T-helper 1 cell (primary cell): ENCODE measurements at places on chromosomes 5 and 9.

DNA sequence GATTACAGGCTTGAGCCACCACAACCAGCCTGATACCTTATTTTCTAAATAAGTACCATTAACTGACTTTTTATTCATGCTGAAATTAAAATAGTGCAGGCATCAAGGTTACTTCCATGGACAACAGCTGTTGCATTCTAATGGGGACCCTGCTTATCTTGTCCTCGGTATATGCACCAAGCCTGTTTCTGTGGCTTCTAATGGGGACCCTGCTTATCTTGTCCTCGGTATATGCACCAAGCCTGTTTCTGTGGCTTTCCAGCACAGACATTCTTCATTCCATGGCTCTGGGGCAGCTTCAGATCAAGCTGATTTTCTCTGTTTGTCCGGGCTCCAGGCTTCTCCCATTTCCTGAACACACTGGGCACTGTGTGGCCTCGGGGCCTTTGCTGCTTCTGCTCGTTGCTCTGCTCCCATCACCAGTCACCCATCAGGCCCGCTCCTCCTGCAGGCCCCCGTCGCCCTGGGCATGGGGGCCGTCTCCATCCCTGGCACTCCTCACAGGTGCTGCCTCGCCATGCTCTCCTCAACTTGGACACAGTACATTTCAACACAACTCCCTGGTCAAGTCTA is 30.7 kb downstream of the ZNF354A start:
- no peak for DNase-seq

DNA sequence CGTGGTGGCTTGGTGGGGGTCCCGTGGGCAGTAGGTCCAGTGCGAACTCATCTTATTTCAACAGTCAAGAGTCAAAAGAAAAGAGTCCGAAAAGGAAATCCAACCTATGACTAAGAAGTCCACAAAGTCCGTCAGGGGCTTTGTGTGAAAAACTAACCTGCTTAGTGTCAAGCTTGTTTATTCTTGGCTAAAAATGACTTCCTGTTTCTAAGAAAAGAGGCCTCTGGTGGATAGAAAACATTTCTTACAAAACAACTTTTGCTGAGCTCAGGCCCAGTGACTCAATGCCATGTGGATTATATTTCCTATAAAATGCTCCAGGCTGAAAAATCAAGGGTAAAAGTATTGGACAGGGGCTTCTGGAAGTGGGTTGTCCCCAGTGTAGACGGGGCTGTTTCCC is 105.9 kb downstream of the GADD45G start:
- no peak for DNase-seq

DNA sequence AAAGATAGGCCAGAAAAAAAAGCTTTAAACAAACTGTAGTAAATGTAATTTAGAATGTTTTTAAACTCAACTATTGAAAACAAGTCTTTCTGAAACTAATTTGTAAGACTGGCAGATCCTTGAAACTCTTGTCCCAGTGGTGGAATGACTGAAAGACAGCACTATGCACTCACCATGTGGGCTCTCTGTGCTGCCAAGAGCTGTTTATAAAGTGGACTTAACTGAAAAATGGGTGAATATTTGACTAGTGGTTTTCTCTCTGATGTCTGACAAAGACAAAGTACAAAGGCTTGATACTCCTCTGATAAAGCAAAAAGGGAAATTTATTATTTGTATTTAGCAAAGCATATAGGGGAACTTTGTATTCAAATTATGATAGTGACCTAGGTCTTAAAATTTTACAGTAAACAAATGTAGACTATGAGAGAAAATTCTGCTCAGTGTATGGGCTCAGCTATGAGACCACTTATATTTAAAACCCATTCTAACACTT is 635.4 kb downstream of the NR2F1-AS1 start:
- no peak for DNase-seq

DNA sequence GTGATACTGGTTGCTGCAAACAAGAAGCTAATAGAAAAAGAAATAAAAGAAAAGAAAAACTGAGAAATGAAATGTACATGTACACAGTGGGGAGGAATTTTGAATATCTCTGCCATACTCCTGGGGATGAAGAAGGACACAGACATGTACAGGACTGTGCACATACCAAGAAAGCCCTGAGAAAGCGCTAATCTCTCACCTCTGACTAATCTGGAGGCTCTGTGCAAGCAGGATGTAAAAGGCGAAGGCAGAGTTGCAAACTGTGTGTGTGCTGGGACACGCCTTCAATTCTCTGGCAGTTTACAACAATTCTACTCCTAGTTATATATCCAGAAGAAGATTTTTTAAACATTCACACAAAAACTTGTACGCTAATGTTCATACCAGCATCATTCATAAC is 211.4 kb downstream of the KIAA0825 start:
- DNase-seq: no peak

- no peak for DNase-seq
These were observed 7.2 kb downstream of the C1QTNF2 start for GRCh38 chr5:160363211-160363610.

DNA sequence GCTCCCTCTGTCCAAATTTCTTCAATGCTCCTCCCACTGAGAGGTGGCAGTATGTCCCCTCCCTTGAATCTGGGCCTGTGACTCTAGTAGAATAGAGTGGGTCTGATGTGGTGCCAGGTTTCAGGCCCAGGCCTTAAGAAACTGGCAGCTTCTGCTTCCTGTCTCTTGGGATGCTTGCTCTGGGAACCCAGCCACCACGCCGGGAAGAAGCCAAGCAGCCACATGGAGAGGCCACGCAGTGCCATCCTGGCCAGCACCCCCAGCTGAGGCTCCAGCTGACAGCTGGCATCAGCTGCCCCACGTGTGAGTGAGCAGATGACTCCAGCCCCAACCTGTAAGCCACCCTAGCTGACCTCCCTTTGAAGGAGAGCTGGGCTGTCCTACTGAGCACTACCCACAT is 7.3 kb upstream of the TSPAN17 start:
- DNase-seq: no peak

- DNase-seq: no peak
These were observed 294.5 kb upstream of the IRX4 start for GRCh38 chr5:2177244-2177643.

- no peak for DNase-seq
These were observed 21.5 kb upstream of the RALGPS1 start for GRCh38 chr9:126893079-126893478.

DNA sequence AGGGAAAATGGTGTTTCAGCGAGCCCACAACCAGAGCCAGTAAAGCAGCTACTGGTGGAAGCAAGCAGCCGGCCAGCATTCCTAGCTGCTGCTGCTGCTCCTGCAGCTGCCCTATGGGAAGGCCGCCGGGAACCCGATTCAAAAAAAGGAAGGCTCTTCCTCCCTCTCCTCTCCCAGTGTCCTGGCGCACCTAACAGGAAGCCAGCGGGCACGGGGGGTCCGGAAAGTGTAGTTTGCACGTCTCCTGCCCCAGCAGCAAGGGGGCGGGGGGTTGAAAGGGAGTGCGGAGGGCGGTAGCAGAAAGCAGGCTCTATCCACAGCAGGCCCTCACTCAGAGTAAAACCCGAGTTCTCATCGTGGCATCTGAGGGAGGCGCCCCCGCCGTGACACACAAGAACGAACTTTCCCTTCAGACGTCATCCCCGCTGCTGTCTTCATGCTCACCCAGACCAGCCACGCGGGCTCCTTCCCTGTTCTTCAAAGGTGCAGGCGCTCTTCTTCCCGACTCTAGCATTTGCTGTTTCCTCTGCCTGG is 16.5 kb downstream of the GRXCR2 start:
- no peak for DNase-seq

- no peak for DNase-seq
These were observed 146.8 kb downstream of the SMC2 start for GRCh38 chr9:104240890-104241289.

DNA sequence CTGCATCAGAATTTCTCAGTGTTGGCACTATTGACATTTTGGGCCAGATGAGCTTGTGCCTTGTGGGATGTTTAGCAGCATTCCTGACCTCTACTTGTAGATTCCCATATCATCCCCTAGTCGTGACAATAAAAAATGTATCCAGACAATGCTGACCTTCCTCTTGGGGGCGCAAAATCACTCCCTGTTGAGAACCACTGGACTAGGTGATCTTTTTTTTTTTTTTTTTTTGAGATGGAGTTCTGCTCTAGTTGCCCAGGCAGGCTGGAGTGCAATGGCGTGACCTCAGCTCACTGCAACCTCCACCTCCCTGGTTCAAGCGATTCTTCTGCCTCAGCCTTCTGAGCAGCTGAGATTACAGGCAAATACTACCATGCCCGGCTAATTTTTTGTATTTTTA is 22.6 kb downstream of the STXBP1 start:
- DNase-seq: no peak

- no peak for DNase-seq
These were observed 43.9 kb downstream of the ANKRD31 start for GRCh38 chr5:75192804-75193203.

- DNase-seq: no peak
These were observed 101.6 kb downstream of the FOXD1 start for GRCh38 chr5:73346878-73347408.

DNA sequence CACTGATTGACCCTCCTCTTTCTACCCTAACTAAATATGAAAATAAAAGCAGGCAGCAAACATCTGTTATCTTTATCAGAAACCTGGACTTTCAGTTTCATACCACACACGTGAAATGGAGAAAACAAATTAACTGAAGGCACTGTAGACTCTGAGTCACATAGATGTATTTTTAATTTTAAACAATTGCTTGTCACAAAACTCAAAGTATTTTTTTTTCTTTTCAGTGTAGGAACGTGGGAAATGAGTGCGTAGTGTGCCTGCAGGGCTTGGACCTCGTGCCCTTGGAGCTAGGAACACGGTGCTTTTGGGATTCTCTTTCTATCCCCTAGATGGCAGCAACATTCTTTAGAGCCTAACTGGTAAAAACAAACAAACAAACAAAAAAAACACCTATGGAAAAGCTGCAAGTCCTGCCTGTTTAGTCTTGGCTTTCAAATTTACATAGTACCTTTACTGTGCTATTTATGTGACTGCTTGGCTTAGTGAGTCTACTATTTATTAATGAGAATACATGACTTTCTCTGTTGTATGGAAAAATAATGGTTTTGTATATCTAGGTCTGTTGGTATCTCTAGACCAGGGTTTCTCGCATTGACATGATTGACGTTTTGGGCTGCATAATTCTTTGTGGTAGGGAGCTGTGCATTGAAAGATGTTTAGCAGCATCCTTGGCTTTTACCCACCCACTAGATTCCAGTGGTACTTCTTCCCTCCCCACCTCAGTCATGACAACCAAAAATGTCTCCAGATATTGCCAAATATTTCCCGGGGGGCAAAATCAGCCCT is 16.8 kb upstream of the ACTBL2 start:
- DNase-seq: no peak

- no peak for DNase-seq
These were observed 331.6 kb downstream of the CDH12 start for GRCh38 chr5:22521521-22521920.

- DNase-seq: no peak
These were observed 122.5 kb upstream of the PANK3 start for GRCh38 chr5:168701641-168702040.

DNA sequence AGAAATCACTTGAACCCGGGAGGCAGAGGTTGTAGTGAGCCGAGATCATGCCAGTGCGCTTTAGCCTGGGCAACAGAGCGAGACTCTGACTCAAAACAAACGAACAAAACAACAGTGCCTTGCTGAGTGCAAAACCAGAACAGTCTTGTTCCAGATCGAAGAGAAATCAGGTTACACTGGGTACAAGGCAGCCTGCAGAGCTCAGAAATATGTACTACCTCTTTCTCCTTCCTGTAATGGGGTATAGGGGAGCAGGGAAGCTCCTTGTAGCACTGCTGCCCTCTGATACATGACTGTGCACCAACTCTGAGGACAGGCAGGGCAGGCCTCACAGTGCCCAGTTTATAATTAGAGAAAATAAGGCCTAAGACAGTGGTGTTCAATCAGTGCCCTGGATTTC is 24.7 kb downstream of the TBC1D2 start:
- DNase-seq: no peak

DNA sequence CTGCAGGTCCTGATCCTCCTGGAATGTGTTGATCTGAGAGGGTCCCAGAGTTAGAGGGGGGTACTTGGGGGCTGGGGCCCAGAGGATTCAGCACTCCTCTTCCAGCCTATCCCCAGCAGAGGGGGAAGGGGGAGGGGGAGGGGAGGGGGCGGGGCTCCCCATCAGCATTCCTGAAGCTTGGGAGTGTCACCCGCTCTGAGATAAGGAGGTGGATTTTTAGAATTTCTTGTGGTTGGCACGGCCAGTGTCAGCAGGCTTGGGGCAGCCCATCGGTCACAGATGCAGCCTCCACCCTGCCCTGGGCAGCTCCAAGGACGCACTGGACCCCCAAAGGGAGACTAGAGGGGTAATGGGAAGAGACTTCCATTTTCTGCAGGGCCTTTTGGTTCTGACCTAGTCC is 5.3 kb downstream of the FGF18 start:
- no peak for DNase-seq

- no peak for DNase-seq
These were observed 82.9 kb upstream of the ALDH1B1 start for GRCh38 chr9:38309324-38310195.

DNA sequence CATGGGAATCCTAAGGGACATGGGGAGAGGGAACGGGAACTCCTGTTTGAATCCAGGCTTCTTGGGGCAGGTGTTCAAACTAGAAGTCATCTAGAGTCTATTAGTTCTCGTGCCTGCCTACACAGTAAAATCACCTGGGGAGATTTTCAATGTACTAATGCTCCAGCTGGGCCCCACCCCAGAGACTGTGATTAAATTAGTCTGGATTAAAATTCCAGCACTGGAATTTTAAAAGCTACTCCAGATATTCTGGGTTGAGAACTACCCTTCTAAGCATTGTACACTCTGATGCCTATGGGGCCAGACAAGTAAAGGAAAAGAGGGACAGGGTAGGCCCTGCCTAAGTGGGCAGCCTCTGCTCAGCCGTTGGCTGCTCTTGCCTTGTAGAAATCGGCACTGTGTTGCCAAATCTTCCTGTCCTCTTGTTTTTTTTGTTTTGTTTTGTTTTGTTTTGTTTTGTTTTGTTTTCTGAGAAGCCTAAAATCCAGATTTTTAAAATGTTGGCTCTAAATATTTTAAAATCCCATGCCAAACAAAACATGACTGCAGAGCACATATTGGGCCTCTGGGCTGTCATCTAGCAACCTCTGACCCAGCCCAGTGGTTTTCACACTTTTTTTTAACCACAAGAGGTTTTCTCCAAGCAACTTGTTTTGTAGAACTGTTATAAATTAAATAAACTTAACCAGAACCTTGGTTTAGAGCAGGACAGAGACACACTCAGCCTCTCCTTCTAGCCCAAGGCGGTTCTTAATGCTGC is 29.0 kb downstream of the ADRB2 start:
- peak; percentile 42 for DNase-seq

- DNase-seq: no peak
These were observed 76.8 kb downstream of the ZDHHC21 start for GRCh38 chr9:14616188-14616982.

GRCh38 chr5:52870448-52870847 is 82.7 kb downstream of the ITGA1 start:
- DNase-seq: no peak

GRCh38 chr9:131254626-131255025 is 21.7 kb downstream of the FAM78A start:
- no peak for DNase-seq
